Esophagus squamous epithelium (tissue), 5 donors: ENCODE measurements at places on chromosomes 1 and 21. TPM values are rescaled to one million over a fixed set of nuclear protein-coding genes. Genes with fewer than 3 reads are reported as not detected.

GRCh38 chr1:68725001-68725752, 228.3 kb upstream of the DEPDC1 start:
- no peak for DNase-seq

DNA sequence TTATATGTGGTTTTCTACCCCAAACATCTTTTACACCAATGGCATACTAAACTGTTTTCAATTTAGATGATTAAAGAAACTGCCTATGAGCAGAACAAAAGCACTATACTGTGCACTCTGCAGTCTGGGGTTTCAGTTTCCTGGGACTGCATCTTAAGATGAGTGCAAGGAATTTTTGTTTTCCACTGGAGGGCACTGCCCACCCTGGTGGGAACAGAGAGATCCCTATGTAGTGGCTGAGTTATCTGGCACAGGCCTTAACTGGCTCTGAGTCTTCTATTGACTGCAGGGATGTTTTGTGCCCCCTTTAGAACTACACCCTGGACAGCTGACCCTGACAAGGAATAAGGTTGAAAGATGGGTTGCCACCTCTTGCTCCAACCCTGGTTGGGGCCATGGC, 12.0 kb downstream of the PROK1 start:
- no peak for DNase-seq

The LAMC1 gene
- 275 TPM for total RNA-seq

- no peak for DNase-seq
Observed at GRCh38 chr1:186974774-186975181, 146.0 kb downstream of the PLA2G4A start.

The LDLRAP1 gene
- total RNA-seq, result 17.0 TPM

DNA sequence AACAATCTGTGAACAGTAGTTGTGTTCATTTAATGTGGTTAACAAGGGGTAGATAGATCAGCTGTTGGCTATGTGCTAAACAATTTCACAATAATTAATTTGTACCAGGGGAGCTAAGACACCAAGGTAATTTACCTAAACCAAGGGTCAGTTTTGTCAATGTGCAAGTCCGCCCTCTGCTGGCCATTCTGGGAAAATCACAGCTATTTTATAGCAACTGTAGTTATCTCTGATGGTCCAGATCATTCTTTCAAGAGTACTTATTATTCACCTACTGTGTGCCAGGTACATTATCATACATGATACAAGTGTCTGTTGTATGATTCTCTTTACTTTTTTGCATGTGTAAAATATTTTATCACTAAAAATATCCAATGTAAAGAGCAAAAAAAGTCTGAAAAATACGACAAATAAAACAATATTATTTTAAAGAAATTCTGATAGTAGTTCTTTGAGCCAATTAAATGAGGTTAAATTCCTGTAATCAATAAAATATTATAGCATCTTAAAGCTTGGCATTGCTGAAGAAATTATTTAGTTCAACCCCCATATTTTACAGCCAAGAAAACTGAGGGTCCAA, 312.3 kb upstream of the FAM78B start:
- DNase-seq, result no peak
